CD8-positive, alpha-beta memory T cell (primary cell): ENCODE measurements at places on chromosomes 6 and 20.

DNA sequence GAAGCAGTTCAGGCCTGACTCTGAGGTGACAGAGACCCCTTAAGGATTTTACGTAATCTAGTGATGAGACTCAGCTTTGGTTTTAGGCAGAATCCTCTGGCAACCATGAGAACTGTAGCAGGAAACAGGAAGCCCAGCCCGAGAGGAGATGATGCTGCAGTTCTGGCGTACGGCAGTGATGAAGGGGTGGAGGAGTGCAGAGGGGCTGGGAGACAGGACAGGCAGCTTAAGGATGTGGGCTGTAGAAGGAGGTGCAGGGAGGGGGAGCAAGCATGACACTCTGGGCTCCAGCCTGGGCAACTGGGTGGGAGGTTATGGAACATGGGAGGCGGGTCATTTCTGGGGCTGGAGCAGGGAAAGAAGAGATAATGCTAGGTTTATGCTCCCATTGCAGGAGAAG lies 67.1 kb downstream of the LRFN2 start:
- DNase-seq = no peak

GRCh38 chr6:137864812-137865508 lies 2.1 kb upstream of the TNFAIP3 start:
- DNase-seq = no peak

DNA sequence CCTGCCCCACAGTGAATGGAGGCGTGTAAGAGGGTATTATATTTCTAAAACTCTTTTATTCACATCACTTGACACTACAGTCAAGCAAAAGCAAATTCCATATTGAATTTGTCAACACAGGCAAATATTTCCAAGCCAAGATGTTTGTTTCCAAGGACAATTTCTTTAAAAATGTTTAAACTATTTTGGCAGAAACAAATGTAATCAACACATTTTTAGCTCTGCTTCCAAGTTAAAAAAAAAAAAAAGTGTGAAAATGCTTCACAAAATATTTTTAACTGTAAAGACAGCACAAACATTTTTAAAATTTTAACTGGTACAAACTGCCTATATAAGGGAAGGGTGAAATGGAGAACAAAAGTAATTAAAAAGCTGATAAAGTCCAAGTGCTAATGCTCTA lies 44.9 kb upstream of the DST start:
- no peak for DNase-seq

GRCh38 chr6:111750753-111751673 lies 122.2 kb downstream of the FYN start:
- DNase-seq = peak; percentile 82

DNA sequence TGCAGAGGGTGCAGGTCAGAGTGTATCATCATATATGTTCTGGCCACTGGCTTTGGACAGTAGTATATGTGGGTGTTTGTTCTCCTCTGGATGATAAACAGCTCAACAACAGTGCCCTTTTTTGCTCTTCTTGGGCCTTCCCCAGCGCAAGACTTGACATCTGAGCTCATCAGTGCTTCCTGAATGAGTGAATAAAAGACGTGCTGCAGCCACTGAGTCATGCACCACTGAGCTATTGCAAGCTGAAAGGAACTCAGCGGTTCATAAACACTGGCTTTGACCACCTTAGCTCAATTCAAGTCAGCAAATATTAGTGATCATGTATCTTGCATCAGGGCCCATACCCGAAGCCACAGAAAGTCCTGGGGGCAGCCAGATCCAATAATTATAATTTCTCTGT lies 105.3 kb upstream of the KCNG1 start:
- no peak for DNase-seq
